HFFc6 (cell line): ENCODE measurements at places on chromosomes 12 and 14. TPM values are rescaled to one million over a fixed set of nuclear protein-coding genes. Genes with fewer than 3 reads are reported as not detected.

GRCh38 chr14:34056046-34056445, 105.2 kb upstream of the EGLN3 start:
- no peaks in the 10 kb centered on the region for H3K4me1 ChIP-seq
- H3K36me3 ChIP-seq = no peaks in the 10 kb centered on the region
- DNase-seq = no peak
- H3K27me3 ChIP-seq = peaks cover 5% of the 10 kb centered on the region; the same call in 1 of the 2 replicates
- H3K4me3 ChIP-seq = no peak overlapping the region

- H3K27me3 ChIP-seq = peaks cover 2% of the 10 kb centered on the region
- DNase-seq = peak; percentile 90
- peaks cover 41% of the 10 kb centered on the region for H3K36me3 ChIP-seq
- peak overlapping the region; percentile 64 for H3K4me3 ChIP-seq
- H3K27ac ChIP-seq = peak overlapping the region; percentile 88
These were observed 14.5 kb downstream of the DYRK2 start for GRCh38 chr12:67662910-67663538.

DNA sequence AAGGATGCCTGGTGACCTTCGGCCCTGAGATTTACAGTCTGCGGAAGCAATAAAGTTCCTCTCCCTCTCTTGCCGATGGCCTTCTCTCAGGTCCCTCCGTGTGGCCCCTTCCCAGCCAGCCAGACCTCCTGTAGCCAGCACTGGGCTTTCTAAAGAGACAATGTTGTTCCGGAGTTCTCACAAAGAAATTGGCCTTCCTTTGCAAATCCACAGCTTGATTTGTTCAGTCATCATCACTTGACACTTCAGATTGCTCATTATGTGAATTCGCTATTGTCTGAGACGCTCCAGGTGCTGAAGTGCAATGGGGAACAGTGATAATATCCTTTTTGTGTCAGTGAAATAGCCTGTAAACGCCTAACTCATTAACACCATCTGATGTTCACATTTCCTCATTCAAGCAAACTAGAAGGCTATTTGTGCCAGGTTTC, 43.7 kb upstream of the GPHB5 start:
- no peak overlapping the region for H3K4me3 ChIP-seq
- no peaks in the 10 kb centered on the region for H3K4me1 ChIP-seq
- H3K27ac ChIP-seq = no peak overlapping the region
- no peak for DNase-seq
- peaks cover 4% of the 10 kb centered on the region for H3K27me3 ChIP-seq
- no peaks in the 10 kb centered on the region for H3K36me3 ChIP-seq

PTHLH gene
- total RNA-seq = 0.84 to 1.2 TPM (median 1.1 TPM) in 3 replicates

KRT86 gene
- 0.19 to 0.36 TPM in 2 of 3 replicates, not detected in the other for total RNA-seq

- H3K36me3 ChIP-seq = no peaks in the 10 kb centered on the region
- H3K4me3 ChIP-seq = no peak overlapping the region
- no peak overlapping the region for H3K27ac ChIP-seq
- no peaks in the 10 kb centered on the region; the same call in 1 of the 2 replicates for H3K27me3 ChIP-seq
- peak; percentile 17 for DNase-seq
These were observed 199.7 kb upstream of the ATXN7L3B start for GRCh38 chr12:74337951-74338350.

GRCh38 chr12:83318386-83319098, 631.8 kb downstream of the TMTC2 start:
- H3K27me3 ChIP-seq = no peaks in the 10 kb centered on the region; the same call in 1 of the 2 replicates
- no peak overlapping the region for H3K27ac ChIP-seq
- no peak overlapping the region for H3K4me3 ChIP-seq
- no peaks in the 10 kb centered on the region for H3K4me1 ChIP-seq

MUCL1 gene
- not detected in 3 replicates for total RNA-seq

DNA sequence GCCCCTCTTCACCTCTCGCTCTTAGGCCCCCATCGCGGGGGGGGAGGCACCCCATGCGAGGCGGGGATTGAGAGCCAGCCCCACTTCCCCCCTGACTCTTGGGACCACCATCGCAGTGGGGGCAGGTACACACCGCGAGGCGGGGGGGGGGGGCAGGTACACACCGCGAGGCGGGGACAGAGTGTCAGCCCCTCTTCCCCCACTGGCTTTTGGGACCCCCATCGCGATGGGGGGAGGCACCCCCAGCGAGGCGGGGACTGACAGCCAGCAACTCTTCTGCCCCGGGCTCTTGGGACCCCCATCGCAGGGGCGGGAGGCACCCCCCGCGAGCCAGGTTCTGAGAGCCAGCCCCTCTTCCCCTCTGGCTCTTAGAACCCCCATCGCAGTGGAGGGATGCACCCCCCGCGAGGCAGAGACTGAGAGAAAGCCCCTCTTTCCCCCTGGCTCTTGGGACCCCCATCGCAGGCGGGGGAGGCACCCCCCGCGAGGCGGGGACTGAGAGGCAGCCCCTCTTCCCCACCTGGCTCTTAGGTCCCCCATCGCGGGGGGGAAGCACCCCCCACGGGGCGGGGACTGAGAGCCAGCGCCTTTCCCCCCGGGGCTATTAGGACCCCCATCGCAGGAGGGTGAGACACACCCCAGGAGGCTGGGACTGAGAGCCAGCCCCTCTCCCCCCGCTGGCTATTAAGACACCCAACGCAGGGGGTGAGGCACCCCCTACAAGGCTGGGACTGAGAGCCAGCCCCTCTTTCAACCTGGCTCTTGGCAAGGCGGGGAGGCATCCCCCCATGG, 196.5 kb upstream of the PZP start:
- no peak for DNase-seq
- no peak overlapping the region for H3K27ac ChIP-seq
- H3K4me1 ChIP-seq = no peaks in the 10 kb centered on the region
- no peak overlapping the region for H3K4me3 ChIP-seq
- H3K27me3 ChIP-seq = no peaks in the 10 kb centered on the region

DNA sequence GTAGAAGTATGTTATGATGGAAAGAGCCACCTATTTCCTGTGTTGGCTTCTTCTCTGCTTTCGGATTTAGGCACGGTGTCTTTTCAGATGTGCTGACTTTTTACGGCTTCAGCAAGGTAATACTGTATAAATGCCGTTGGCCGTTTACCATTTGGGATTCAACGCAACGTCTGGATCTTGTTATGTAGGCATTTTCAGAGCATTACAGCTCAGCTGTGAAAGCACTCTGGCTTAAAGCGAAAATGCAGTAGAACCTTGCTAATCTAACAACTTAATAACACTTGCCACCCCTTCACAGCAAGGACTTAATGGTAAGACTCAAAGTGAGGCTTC, 229.9 kb downstream of the EFCAB11 start:
- no peak for DNase-seq
- peaks cover 4% of the 10 kb centered on the region for H3K27me3 ChIP-seq
- H3K4me3 ChIP-seq = peak overlapping the region; percentile 84
- H3K36me3 ChIP-seq = no peaks in the 10 kb centered on the region
